Fibroblast of pulmonary artery (primary cell): ENCODE measurements at places on chromosomes 1 and 21.

- no peak for DNase-seq
These were observed 250.6 kb upstream of the ZP4 start for GRCh38 chr1:238141353-238141752.

DNA sequence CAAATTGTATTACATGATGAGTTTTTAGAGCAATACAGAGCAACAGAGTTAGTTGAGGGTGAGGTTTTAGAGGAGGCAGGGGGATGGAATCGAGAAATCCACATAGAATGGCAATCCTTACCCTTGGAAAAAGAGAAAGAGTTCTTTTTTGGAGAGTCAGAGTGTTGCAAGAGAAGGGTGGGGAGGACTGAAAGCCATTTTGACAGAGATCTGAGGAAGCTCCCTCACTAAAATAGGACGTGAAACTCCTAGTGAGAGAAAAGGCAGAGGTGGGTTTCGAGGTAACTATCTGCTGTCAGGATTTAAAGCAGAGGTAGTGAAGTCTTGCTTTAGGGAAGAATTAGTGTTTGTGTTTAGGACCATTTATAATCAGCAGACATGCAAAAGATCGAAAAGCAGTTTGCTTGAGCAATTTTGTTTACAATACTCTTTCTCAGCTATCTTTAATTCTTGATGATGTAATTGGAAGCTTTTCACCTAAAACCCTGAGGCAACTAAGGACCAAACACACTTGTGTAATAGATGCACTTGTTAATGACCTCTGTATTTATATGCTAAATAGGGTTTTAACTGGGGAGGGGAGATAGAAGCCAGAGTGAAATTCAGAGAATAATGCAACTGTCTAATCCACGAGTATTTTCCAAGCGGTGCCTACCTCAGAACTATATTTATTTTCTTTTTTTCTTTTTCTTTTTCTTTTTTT, 20.0 kb downstream of the ADAMTS5 start:
- no peak for DNase-seq

DNA sequence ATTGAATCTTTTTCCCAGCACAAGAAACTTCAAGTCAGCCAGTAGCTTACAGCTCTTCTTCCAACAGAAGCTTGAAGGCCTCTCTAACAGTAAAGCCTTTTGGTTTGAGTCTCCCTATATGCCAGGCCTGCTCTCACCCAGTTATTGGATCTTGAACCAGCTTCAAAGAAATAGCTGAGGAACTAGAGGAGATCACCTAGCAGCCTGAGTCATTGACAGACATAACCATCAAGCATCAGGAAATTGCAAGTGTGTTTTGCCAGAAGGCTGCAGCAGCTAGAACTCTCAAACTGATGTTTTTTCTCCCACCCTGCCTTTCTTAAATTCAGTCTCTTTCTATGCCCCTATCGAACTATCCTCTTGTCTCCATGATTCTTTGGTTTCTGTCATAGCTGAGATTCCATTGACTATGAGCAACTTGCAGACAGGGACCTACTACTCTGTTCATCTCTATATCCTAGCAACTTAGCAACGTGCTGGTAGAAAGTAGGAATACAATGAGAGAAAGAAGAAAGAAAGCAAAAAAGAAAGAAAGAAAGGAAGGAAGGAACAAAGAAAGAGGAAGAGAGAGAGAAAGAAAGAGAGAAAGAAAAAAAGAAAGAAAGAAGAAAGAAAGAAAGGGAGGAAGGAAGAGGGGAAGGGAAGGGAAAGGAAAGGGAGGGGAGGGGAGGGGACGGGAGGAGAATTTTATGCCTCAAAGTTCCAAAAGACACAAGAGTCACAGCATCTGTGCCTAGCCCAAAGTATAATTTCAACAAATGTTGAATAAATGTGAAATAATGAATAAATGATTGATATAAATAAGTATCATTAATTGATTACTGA, 60.0 kb upstream of the FGGY start:
- DNase-seq, result no peak

DNA sequence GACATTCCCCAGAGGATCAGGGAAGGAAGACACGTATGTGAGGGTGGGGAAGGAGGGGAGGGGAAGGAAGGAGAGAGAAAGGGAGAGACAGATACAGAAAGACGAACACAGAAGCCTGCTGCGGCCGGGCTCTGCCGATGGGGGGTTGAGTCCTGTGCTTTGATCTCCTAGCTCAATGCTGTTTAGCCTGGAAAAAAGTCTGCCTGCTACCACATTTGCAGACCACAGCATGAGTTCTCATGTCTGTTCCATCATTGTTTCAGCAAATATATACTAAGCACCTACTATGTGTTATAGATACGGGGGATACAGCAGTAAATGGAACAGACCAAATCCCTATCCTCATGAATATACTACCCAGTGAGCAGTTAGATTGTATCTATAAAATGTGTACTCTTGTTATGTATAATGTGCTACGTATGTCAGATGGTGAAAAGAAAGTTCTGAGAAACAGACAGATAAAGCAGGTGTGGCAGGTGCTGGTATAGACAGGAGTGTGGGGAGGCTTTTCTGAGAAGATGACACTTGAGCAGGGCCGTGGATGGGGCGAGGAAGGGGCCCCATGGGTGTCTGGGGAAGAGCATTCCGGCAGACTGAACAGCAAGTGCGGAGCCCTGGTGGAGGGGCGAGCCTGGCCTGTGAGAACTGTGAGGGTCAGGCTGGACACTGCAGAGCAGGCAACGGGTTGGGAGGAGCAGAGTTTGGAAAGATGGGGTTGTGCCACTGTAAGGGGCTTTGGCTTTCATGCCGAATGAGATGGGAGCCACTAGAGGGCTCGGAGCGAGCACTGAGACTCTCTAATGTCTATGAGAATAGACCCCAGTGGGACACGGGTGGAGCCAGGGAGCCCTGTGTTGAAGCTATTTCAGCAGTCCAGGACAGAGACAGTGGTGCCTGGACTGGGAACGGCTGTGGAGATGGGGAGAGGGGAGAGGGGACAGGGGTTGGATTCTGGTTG, 34.1 kb downstream of the KIAA1614 start:
- DNase-seq, result no peak

DNA sequence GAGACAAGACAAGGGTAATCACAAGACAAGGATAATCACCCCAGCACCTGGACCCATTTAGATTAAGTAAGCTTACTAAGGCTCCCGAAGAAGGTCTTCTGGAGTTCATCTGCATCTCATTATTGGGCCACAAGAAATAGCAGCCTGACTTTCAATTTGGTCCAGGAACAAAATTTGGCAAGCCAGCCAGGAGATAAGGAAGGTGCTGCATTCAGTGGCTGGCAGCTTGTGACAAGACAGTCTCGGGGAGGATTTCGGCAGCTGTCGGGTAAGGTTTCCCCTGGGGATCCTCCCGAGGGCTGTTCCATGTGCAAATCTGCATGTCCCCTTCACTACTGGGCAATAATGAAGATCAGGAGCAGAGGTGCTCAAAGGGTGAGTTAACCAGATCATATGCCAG, 195.2 kb downstream of the FCRL5 start:
- no peak for DNase-seq

DNA sequence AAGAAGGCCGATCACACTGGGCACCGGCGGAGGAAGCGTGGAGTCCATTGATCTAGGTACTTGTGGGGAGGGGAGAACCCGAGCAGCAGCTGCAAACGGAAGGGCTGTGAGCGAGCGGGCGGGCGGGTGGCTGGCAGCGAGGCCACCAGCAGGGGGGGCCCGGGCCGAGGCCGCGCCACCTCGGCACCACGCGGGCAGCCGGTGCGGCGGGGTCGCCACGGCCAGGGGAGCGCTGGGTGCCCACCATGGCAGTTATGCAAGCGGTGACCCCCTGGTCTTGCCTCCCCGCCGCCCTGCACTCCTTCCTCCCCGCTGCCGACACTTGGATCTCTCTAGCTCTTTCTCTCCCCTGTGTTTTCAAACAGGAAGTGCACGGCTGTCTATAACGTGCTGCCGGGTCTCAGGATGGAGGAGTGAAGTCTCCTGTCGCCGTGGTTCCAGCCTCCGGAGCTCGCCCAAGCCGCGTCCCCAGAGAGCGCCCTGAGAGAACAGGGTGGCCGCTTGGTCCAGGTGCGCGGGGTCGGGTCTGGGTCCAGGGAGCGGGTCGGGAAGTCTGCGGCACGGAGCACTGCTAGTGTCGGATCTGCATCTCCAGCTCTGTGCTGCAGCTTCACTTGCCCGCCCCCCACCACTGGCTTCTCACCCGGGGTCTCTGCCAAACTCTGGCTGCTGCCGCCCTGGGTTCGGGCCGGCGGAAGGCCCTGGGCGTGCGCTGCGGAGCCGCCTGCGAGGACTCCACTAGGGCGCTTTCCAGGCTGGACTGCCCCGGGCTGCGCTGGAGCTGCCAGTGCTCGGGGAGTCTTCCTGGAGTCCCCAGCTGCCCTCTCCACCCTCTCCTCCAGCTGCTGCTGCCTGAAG, 22.7 kb downstream of the LRRC8D start:
- peak; percentile 63 for DNase-seq

DNA sequence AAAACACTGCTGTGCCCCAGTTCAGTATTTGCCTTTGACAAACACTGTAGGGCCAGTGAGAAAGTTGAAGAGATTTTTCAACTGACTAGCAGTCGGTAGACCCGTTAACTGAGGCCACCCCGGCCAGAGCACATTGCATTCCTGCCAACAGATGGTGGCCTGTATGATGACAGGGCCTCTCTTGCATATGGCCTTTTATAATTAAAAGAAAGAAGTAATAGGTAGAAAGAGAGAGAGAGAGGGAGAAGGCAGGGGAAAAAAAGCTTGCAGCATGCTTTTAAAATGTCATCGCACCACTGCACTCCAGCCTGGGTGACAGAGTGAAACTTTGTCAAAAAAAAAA, 4.7 kb upstream of the C1orf174 start:
- DNase-seq, result no peak
